ENCODE measurements at places on chromosomes 3 and 15. TPM values are rescaled to one million over a fixed set of nuclear protein-coding genes. Genes with fewer than 3 reads are reported as not detected.

The AGTR1 gene
- total RNA-seq: not detected

The EXOG gene
- 9.3 TPM for total RNA-seq

The BFSP2 gene
- not detected for total RNA-seq

The CADM2 gene
- total RNA-seq: 0.59 TPM

DNA sequence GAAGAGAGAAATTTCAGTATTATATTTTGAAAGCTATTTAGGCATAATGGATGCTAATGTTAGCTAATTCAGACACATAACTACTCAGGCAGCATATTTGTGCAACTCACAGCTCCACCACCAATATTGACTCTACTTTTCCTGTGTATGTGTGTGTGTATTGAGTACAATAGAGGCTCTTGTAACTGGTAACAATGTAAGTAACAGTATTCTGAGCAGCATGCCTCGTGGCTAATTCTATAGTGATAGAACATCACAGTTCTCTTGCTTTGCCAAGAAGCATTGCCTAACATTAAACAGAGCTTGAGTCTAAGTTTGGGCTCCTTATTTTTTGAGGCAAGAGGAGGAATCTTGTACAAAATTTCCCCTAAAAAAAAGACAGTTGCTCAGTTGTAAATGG lies 98.6 kb upstream of the ARHGEF26 start:
- no peak for DNase-seq
- no peak overlapping the region for H3K4me3 ChIP-seq
- H3K27me3 ChIP-seq: no peaks in the 10 kb centered on the region
- no peaks in the 10 kb centered on the region for H3K36me3 ChIP-seq

- H3K27ac ChIP-seq: no peak overlapping the region
- H3K4me3 ChIP-seq: no peak overlapping the region
- H3K36me3 ChIP-seq: no peaks in the 10 kb centered on the region
- no peak for DNase-seq
- no peaks in the 10 kb centered on the region for H3K4me1 ChIP-seq
- H3K27me3 ChIP-seq: no peaks in the 10 kb centered on the region
Measured at GRCh38 chr3:18740631-18741583, 315.8 kb upstream of the SATB1 start.

- H3K27me3 ChIP-seq: peaks cover 4% of the 10 kb centered on the region
- H3K27ac ChIP-seq: no peak overlapping the region
- H3K4me3 ChIP-seq: no peak overlapping the region
- no peaks in the 10 kb centered on the region for H3K36me3 ChIP-seq
- no peak for DNase-seq
Measured at GRCh38 chr3:70890020-70890394, 577.6 kb upstream of the MDFIC2 start.

DNA sequence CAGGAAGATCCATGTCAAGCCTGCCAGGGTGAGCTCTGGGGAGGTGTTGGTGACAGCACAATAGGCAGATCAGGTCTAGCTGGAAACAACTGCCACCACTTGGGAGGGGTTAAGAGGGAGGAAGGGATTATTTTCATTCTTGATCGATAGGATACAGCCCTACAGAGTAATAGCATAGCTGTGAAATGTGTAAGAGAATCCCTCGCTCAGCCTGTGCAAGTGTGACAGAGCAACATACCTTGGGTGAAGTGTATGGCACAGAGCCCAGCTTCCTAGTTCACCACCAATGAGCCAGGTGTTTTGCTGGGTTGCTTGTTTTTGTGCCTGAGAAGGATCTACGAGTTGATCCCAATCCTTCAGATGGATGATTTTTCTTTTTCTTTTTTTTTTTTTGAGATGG lies 9.2 kb upstream of the DCUN1D1 start:
- H3K36me3 ChIP-seq: no peaks in the 10 kb centered on the region
- H3K27me3 ChIP-seq: no peaks in the 10 kb centered on the region
- H3K27ac ChIP-seq: no peak overlapping the region
- no peak overlapping the region for H3K4me3 ChIP-seq

- no peaks in the 10 kb centered on the region for H3K36me3 ChIP-seq
- H3K4me1 ChIP-seq: no peaks in the 10 kb centered on the region
- no peak overlapping the region for H3K4me3 ChIP-seq
- no peaks in the 10 kb centered on the region for H3K27me3 ChIP-seq
- no peak overlapping the region for H3K27ac ChIP-seq
Measured at GRCh38 chr15:25185156-25185710, 230.4 kb downstream of the SNRPN start.

- no peak overlapping the region for H3K27ac ChIP-seq
- DNase-seq: no peak
- H3K4me1 ChIP-seq: no peaks in the 10 kb centered on the region
Measured at GRCh38 chr3:114860531-114860930, 286.6 kb downstream of the ZBTB20 start.

GRCh38 chr3:37751537-37751936 lies 110.1 kb upstream of the CTDSPL start:
- no peak overlapping the region for H3K27ac ChIP-seq
- no peak for DNase-seq
- H3K36me3 ChIP-seq: no peaks in the 10 kb centered on the region
- no peak overlapping the region for H3K4me3 ChIP-seq

Data from PC-9 (cell line).